Hypothalamus (tissue), 51 donors: ENCODE measurements at places on chromosomes 5 and 9.

DNA sequence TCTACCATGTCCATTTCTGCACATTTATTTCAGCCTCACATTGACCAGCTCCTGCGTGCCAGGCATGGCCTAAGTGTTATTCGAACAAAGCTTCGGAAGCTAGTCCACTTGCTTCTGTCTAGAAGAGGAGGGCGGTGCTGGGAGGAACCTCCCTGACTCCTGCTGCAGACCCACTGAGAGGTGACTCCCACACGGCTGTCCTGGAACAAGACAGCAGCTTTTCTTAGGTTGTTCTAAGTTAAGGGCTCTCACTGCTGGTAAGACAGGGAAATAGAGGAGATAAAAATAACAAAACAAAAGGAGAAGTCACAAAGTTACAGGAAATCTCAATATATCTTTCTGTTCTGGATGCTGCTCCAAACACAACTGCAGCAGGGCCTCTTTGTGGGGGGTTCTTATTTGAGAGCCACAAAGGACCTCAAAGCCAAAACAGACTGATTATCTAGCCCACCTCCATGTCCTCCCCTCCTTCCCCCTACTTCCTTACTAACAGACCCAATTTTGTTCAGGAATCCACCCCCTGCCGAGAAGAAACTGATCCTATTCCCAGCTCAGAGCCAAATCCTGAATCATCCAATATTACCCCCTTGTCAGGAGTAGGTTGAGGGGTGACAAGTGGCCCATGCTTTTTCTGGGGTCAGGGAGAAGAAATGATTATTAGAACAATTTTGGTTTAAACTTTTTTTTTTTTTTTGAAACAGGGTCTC, 28.4 kb upstream of the KCNIP1 start:
- no peak for DNase-seq

- DNase-seq = no peak
Observed at GRCh38 chr5:42599106-42599505, 157.5 kb upstream of the CCDC152 start.

DNA sequence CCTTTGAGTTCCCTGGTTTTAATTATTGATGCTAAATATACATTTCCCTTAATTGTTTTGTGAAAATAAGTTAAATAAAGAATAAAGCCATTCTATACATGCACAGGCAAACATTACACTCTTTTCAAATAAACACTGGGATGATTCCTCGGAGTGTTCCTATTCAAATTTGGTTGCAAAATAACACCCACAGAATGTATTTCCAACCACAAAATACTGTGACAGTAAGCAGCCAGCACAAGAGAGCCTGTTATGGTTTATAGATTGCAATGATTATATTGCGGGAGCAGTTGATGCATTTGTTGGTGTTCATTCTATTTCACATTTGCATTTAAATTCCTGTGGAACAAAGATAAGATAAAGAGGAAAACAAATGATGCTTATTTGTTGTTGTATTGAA, 632.6 kb upstream of the WWC1 start:
- no peak for DNase-seq

- no peak for DNase-seq
Observed at GRCh38 chr9:119924736-119925135, 555.5 kb upstream of the BRINP1 start.

DNA sequence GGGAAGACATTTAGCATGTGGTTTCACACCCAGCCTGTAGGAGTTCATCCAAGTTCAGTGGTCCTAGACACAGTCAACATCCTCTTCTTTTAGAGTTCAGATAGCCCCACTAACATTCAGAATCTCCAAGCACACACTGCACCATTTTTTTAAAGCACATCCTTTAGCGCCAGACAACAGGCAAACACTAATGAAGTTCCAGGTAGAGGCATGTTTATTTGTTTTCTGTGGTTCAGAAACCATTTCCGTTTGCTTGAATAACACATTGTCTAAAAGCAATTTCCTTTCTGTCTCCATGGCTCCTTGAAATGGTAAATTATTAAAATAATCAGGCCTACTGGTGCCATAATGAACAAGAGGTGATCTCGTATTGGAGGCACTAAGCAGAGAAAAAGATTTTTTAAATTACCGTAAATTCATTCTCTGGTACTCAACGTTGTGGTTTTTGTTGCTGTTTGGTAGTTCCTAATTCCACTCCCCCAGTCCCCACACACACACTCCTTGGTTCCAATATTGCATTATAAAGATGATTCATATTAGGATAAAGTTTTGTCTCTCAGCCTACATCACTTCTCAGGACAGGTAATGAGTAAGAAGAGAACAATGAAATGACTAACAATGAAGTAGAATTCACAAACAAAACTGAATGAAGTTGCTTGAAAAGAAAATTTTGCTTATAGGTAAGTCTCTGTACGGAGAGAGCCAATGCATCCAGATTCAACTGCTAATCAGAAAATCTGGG, 153.1 kb downstream of the PCSK1 start:
- no peak for DNase-seq

DNA sequence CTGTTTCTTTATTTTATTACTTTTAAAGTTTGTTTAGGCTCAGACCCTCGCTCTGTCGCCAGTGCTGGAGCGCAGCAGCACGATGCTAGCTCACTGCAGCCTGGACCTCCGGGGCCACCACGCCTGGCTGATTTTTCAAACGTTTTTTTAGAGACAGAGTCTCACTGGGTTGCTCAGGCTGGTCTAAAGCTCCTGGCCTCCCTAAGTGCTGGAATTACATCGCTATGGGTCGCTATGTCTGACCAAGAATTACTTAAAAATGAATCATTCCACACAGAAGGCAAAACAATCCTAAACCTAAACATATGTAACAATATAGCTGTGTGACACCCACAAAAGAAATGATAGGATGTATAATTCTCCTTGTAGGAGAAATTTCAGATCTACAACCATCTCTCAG, 86.9 kb upstream of the SIMC1 start:
- no peak for DNase-seq

GRCh38 chr9:65426231-65426630, 141.2 kb upstream of the FOXD4L5 start:
- no peak for DNase-seq

GRCh38 chr5:133274597-133274935, 222.8 kb downstream of the HSPA4 start:
- DNase-seq = no peak

DNA sequence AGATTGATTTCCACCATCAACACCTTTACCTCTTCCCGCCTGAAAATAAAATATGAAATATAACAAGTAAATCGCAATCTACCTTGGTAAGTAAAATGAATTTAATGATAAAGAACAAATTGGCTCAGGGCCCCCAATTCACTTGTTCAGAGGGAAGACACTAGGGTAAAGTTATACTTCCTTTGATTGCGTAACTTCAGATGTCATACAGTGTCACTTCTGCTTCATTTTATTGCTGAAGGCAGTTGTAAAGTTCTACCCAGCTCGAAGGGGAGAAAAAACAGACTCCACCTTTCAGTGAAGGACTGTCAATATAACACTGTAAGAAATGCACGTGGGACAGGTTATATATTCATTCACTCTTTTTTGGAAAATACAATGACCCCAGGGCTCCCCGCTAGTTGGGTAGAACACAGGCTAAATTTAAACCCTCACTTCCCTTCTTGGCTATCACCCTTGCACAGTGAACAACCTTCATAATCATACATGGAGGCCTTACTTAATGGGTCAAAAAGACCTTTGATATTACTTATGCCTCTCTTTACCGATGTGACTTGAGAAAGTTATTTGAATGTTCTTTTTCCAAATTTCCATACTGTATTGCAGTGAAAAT, 848.8 kb downstream of the MAT2B start:
- DNase-seq = no peak

- DNase-seq = no peak
Observed at GRCh38 chr9:79352322-79352721, 219.4 kb upstream of the TLE4 start.

DNA sequence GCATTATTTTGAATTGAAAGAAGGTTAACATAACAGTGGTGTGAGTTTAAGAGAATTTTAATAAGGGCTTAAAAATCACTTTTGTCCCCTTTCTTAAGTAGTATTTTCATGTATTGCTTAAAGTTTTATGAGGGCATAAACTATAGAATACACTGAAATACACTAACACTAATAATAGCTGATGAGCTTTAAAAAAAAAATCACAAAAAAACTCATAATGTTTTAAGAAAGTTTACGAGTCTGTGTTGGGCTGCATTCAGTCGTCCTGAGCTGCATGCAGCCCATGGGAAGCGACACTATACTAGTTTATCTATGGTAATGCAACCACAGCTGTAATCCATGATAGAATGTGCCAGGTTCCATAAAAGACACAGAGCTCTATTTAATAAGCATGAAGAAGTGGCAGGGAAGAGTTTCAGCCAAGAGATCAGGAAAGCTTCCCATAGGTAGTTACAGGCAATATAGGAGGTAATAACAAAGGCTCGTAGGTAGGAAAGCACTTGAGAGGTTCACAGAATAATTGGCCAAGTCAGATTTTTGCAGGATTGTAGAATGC, 4.5 kb downstream of the SREK1IP1 start:
- DNase-seq = no peak

DNA sequence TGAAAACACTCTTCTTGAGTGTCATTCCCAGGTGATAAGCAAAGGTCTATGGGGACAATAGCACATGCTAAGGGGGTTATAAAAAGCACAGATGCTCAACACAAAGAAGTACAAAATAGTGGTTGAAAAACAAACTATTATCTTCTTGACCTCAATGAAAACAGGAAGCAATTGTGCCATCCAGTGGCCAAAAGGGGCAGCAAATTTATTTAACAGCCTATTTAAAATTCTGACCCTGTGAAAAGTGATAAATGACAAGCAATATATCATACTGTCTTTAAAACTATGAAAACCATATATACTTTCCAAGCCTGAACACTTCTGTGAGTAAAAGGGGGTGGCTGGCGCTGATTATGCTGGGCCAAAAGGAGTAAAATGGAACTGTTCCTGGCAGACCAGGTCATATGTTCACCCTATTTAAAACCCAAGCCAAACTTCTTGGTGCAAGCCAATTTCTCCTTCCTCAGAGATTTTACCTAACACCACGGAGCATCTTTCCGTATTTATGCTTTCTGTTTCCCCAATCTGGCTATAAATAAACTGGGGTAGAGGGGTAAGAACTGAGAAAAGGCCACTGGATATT, 29.7 kb downstream of the TEX10 start:
- peak; percentile 4 for DNase-seq

- DNase-seq = no peak
Observed at GRCh38 chr5:179438461-179438860, 93.2 kb upstream of the ADAMTS2 start.

GRCh38 chr5:149771216-149771980, 41.3 kb downstream of the PPARGC1B start:
- DNase-seq = no peak

- DNase-seq = no peak
Observed at GRCh38 chr5:120098426-120098825, 365.7 kb upstream of the PRR16 start.

DNA sequence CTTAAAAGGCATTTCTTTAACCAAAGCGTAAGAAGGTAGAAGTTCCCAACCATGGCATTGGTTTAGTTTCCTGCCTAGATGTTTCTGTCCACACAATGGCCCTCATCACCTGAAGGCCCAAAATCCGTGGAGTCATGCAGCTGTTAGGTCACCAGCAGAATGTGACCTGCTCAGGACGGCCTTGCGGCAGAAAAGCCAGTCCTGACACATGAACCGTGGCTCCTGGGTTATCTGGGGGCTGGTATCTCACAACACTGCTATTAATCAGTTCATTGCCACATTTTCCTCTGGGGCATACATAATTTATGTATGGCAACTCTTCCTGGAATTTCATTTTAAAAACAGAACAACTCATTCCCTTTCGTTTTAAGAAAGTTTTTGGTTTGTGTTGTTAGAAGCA, 278.4 kb downstream of the ATPSCKMT start:
- DNase-seq = no peak

- DNase-seq = no peak
Observed at GRCh38 chr9:92406477-92406876, 2.1 kb upstream of the OGN start.
